CD4-positive, alpha-beta T cell (primary cell): ENCODE measurements at places on chromosomes 3 and 15. TPM values are rescaled to one million over a fixed set of nuclear protein-coding genes. Genes with fewer than 3 reads are reported as not detected.

DNA sequence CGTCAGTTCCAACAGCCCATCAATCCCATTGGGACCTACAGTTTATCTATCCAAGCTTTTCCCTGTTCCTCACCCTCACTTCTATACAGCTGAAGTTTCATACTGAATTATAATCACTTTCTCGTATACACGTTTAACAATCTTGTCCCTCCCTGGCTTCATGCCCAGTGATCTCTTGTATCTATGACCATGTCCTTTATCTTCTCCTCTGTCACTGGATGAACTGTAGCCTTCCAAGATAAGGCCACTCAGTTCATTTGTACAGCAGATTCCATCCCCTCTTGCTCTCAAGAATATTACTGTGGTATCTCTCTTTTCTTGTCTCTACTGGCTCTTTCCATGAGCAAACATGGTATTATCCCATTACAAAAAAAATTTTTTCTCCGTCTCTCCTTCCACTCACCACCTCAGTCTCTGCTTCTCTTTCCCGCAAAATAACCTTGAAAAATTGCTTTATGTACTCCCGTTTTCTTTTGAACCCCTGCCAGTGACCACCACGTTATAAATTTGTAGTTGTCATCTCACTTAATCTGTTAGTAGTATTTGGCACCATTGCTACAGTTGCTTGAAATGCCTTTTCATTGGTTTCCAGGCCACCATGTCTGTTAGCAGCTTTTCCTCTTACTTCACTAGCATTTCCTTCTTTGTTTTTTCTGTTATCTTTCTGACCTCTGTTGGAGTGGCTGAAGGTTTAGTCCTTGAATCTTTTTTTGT, 9.4 kb downstream of the CTNNB1 start:
- peaks cover 19% of the 10 kb centered on the region for H3K4me1 ChIP-seq
- no peak overlapping the region for H3K27ac ChIP-seq
- H3K36me3 ChIP-seq: no peaks in the 10 kb centered on the region
- H3K4me3 ChIP-seq: no peak overlapping the region

Gene ZIC4
- not detected for total RNA-seq

DNA sequence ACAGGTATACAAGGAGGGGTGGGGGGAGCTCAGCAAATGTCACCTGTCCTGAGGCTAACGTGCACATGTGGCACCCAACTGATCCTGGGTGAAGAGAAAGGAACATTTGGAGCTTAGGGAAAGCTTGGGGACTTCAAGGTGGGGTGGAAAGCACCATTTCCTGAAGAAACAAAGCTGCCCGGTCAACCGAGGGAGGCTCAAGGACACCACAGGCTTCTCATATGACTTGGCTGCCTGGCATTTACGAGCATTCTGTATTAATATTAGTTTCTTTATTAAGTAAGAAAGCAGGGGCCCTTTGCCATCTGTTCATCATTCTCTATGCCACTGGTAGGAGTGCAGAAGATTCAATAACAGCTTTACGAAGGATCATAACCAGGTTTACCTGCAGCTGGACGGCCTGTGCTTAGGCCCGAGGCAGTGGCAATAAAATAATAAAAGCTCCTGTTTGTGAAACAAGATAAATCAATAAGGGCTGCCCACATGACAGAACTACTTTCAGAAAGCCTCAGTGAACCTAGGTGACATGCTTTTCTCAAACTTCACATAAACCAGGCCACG, 54.0 kb downstream of the ETV5 start:
- H3K36me3 ChIP-seq: no peaks in the 10 kb centered on the region
- no peak overlapping the region for H3K4me3 ChIP-seq
- no peak overlapping the region for H3K27ac ChIP-seq
- peaks cover 9% of the 10 kb centered on the region for H3K27me3 ChIP-seq
- no peaks in the 10 kb centered on the region for H3K4me1 ChIP-seq

- no peaks in the 10 kb centered on the region for H3K4me1 ChIP-seq
- no peak overlapping the region for H3K27ac ChIP-seq
- H3K4me3 ChIP-seq: no peak overlapping the region
- peaks cover 35% of the 10 kb centered on the region for H3K36me3 ChIP-seq
These were observed 52.8 kb downstream of the ANXA2 start for GRCh38 chr15:60344987-60345386.

Gene LAMB2
- 0.60 TPM for total RNA-seq
